ENCODE measurements at places on chromosomes 3 and 15.

DNA sequence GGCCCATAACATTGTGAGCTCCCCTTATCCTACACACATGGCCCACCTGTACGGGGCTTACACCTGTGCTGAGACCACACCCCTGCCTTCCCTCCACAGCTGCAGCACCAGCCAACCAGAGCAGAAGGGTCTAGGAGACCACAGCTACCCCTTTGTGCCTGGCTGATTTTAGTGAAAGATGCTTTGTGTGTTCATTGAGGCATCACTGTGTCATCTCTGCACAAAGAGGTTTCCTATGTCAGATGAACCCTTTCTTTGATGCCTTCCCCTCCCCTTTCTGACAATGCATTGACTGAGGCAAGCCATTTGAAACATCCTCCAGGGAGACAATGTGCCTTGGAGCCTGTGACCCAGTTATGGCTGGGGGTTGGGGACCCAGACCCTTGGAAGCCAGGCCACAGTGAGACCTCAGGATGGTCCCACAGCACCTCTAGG is 54.9 kb upstream of the SLC7A14 start:
- DNase-seq = no peak

DNA sequence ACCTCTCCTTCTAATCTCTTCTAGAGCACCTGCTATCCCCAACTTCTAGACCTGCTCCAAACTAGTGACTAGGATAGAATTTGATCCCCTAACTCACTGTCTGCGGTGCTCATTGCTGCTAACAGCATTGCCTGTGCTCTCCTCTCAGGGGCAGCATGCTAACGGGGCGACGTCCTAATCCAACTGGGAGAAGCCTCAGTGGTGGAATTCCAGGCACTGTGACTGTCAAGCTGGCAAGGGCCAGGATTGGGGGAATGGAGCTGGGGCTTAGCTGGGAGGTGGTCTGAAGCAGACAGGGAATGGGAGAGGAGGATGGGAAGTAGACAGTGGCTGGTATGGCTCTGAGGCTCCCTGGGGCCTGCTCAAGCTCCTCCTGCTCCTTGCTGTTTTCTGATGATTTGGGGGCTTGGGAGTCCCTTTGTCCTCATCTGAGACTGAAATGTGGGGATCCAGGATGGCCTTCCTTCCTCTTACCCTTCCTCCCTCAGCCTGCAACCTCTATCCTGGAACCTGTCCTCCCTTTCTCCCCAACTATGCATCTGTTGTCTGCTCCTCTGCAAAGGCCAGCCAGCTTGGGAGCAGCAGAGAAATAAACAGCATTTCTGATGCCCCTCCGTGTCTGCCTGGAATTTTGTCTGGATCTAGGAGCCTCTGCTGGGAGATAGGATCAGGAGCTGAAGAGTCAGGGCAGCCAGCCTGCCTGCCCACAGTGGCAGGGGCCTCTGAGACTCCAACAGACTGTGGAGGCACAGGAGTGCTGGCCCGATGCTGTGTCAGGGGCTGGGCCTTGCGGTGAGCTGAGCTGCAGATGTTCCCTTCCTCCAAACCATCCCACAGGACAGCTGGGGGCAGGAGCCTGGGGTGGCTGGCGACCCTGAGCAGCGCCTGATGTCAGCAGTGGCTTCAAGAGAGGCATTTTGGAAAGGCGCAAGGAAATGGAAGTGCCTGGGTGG is 3.0 kb downstream of the ISLR start:
- DNase-seq = peak; percentile 59

DNA sequence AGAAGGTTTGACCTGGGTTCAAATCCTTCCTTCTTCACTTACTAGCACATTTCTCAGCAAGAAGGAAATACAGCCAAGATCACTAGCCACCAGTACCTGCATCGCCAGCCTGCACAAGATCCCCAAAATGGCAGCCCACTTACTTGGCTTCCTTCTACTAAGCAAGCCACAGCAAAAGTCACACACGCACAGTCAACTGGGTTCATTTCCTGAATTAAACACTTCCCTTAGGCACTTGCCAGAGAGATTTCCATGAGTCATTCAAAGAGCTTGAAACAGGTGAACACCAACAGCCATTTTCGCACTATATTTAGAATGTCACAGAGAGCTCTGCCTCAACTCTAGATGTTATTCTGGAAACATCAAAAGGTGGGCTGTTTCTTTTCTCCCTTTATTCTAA is 42.6 kb downstream of the MGLL start:
- peak; percentile 94 for DNase-seq

DNA sequence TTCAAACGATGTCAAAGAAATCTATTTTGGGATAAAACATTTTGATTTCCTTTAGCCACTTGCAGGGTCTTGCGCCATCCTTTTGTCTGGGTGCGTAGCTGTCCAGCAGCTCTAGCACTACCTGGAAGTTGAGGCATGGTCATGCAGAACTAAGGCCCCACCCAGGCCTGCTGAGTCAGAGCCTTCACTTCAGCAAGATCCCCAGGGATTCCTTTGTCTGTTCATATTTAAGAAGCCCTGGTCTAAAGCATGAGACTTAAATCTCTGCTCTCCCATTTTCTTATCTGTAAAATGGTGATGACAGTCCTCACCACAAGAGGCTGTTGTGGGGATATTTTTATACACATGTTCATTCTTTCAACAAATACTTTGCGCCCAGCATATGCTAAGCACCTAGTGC is 99.0 kb upstream of the CTDSPL start:
- DNase-seq = no peak

- DNase-seq = no peak
Measured at GRCh38 chr3:11698326-11699082, 54.8 kb upstream of the VGLL4 start.

- no peak for DNase-seq
Measured at GRCh38 chr15:52307847-52308246, 12.2 kb upstream of the MYO5C start.

DNA sequence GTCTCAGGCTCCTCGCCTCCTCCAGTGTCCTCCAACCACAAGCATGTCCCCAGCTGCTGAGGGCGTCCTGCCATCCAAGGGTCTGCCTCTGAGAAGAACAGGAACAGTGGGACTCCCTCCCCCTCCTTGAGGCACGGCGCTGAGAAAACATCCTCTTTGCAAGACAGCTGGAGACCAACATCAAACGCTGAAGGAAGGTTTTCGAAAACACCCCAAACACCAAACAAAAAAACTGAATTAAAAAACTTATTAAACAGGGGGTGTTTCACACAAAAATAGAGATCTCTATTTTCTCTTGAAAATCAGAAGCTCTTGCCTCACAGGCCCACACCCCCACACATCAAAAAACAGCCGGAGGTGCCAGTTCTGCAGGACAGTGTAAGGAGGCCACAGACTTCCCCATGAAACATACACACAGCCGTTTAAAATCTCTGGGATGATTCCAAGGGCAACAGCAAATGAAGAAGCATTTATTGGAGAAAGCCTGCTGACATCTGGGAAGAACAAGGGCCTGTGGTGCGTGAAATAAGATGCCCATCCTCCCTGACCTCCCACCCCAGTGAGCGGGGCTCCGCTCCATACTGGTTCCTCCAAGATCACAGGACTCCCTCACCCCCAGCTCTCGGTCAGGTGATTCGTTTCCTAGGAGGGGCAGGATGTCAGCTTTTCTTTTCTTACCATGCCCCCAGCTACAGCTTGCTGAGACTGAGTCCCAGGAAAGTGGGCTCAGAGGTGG is 71.3 kb downstream of the NUP210 start:
- DNase-seq = no peak

DNA sequence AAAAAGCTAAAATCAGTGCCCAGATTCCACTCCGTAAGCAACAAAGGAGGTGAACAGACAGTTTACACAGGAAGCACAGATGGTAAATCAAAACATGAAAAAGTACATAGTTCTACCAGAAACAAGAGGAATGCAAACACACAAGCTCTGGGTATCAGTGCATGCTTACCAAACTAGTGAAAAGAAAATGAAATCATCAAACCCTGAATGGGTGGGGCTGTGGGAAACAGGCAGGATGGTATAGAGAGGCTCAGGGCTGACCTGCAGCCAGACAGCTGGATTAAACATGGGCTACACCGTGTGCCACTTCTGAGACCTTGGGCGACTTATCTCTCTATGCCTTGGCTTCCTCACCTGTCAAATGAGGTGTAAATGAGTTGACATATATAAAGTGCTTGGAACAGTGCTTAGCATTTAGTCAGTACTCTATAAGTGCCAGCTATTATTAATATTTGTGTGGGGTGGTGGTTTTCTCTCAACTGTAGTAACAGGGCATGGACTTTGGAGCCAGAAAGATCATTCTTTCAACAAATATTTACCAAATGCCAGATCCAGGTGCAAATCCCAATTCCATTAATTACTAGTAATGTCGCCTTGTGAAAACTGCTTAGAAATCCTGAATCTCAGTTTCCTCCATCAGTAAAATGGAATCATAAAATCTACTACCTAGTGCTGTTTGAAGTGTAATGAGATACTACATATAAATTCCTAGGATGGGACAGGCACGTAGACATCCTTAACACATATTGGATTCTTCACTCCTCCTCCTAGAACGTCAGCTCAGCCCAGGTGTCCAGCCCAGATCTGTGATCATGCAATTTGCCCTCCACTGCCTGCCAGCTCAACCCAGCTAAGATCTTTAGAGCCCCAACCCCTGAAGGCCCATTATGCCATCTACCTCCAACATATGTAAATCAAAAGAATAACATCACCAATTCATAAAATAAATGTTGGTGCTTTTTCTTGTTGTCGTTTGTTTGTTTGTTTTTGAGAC is 55.5 kb upstream of the SMAD3 start:
- DNase-seq = no peak

- DNase-seq = no peak
Measured at GRCh38 chr3:61631108-61631769, 69.9 kb downstream of the PTPRG start.

GRCh38 chr3:153210146-153210545 is 48.1 kb downstream of the RAP2B start:
- peak; percentile 26 for DNase-seq

DNA sequence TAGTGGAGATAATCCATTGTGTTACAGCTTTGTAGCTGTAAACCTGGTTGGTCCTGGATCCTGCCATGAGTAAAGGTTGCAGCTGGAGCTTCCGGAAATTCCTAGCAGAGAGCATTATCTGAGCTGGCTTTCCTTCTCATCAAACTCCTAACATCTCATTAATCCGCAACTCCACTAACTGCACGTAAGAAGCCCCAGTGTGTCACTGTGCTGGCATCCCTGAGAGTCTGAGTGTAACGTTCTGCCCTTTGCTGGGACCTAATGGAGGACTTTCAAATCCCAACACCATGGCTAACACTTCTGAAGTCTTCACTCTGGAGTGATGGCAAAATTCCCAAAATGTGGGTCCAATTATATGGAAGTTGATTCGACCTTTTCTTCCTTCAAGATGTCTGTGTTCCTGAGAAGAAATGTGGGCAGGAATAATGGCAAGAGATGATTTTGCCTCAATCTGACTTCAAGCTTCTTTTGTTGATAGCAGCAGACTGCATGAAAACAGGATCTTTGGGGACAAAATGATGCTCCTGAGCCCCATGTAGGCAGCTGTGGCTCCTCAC is 9.6 kb upstream of the TRPM1 start:
- DNase-seq = no peak

- DNase-seq = no peak
Measured at GRCh38 chr3:141448606-141449220, 38.1 kb upstream of the RASA2 start.

- no peak for DNase-seq
Measured at GRCh38 chr3:14519406-14519805, 20.7 kb downstream of the GRIP2 start.

DNA sequence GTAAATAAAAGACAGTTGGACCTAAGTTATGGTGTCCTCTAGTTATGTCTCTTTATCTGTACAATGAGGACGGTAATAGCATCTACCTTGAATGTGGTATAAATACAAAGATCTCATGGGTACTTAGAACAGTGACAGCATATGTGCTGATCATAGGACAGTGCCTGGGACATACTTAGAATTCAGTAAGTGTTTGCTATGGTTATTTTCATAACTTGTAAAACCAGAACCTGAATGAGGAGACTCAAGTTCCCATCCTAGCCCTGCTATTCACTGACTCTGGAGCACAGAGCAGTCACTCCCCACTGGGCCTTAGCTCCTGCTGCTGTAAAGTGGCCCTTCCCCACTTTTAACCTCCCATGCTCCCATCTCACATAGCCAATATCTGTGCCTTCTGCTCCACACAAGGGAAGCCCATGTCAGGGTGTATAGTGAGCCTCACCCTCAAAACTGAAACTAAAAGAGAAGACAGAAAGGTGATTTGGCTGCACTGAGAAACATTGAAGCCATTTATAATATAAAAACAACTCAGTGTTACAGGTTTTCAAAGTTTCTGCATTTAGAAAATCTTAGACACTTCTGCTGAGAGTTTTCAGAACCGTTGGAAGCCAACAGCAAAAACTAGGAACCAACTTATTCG is 225.4 kb upstream of the UBE2E2 start:
- no peak for DNase-seq

GRCh38 chr3:83454353-83454752 is 1504.4 kb upstream of the CADM2 start:
- no peak for DNase-seq

DNA sequence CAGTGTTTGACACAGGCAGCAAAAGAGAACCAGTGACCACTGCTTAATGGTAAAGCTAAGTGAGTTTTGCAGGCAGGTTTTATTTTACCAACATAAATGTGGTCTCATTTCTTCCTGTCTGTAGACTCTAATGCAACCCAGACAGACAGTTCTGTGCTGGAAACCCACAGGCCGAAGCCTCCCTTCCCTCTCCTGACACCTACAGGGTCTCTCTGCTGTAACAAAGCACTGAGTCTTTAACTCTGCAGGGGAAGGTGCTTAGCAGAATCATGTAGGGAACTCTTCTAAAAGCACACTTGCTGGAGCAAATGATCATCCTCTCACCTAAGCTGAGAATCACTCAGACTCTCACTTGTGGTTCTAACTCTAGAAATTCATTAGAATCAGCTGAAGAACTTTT is 200.3 kb downstream of the KBTBD8 start:
- no peak for DNase-seq

- DNase-seq = no peak
Measured at GRCh38 chr3:29176501-29176900, 104.4 kb upstream of the RBMS3 start.

DNA sequence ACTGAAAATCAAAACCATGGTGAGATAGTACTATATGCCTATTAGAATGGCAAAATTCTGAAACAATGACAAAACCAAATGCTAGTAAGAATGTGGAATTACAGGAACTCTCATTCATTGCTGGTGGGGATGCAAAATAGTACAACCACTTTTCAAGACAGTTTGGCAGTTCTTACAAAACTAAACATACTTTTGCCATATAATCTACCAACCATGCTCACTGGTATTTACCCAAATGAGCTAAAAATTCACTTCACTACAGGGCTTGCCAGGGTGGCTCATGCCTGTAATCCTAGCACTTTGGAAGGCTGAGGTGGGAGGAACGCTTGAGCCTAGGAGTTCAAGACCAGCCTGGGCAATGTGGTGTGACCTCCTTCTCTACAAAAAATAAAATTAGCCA is 40.0 kb downstream of the MYO9A start:
- DNase-seq = no peak

- DNase-seq = peak; percentile 99
Measured at GRCh38 chr3:62607287-62608029, 234.1 kb upstream of the FEZF2 start.

All from RPMI7951 (cell line).